HepG2 (cell line): ENCODE measurements at places on chromosomes 13 and 19.

DNA sequence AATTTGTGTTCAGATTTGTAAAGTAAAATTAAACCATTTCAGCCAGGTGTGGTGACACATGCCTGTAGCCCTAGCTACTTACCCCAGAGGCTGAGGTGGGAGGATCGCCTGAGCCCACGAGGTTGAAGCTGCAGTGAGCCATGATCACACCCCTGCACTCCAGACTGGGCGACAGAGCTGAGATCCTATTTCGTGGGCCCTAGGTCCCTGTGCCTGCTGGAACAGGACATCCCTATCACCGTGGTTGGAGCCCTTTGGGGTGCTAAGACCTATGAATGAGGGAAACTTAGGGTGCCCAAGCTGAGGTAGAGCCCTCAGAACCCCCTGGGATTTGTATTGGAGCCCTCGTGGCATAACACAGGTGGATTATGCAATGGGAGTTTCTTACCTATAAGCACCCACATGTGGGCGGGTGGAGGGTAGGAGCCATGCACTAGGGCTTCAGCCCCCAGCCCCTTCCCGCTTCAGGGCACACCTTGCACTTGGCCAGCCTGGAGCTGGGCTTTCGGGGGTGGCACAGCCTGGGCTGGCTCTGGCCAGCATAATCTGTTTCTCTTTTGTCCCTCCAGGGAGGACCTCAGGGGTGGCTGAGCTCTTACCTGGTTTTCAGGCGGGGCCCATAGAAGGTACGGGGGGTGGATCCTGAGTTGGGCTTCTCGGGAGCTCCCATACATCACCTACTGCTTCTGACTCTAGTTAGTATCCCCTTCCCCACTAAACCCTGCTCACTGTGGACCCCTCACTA lies 7.2 kb upstream of the USF2 start:
- DNase-seq = no peak

- no peak for DNase-seq
These were observed 650.8 kb upstream of the KLF12 start for GRCh38 chr13:74784959-74785358.

DNA sequence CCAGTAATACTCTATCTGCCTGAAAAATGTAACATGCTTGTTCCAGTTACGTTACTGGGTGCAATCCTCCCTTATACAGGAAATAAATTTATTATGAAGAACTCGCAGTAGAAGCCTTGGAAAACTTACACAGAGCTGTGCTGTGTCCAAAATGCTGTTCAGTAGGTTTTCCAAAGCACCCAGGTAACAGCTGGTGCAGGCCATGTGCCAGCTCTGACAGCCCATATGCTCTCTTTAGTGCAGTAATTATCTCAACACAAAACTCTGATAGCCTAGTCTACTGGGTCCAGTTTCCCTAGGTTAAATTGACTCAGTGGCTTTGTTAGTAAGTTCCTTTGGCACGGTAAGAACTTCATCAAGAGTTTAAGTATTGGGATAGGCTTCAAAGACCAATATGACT lies 120.7 kb upstream of the OBI1 start:
- no peak for DNase-seq

DNA sequence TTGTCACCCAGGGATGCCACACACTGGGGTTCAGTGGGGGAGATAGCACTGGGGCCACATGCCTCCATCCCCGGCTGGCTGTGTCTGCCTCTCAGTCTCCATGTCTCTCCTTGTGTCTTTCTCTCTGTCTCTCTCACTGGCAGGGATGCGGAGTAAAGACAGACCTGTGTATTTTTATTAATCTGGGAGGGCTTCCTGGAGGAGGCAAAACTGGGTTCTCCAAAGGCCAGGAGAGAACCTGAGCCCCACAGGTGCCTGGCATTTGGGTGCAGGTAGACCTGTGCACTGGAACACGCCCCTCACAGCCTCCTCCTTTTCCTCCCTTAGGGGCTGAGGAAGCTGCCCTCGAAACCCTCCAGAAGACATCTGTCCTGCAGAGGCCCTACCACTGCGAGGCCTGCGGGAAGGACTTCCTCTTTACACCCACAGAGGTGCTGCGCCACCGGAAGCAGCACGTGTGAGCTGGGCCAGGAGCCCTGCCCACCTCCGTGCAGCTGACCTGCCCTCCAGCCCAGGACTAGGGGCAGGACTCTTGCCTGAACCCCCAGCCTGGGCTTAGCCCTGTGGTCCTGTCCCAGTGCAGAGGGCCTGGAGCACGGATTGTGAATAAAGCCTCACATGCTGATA lies 32.7 kb downstream of the DHX34 start:
- DNase-seq = no peak

GRCh38 chr13:113044391-113045114 lies 61.0 kb upstream of the F7 start:
- DNase-seq = no peak

GRCh38 chr13:22235285-22235949 lies 564.5 kb downstream of the FGF9 start:
- DNase-seq = no peak

DNA sequence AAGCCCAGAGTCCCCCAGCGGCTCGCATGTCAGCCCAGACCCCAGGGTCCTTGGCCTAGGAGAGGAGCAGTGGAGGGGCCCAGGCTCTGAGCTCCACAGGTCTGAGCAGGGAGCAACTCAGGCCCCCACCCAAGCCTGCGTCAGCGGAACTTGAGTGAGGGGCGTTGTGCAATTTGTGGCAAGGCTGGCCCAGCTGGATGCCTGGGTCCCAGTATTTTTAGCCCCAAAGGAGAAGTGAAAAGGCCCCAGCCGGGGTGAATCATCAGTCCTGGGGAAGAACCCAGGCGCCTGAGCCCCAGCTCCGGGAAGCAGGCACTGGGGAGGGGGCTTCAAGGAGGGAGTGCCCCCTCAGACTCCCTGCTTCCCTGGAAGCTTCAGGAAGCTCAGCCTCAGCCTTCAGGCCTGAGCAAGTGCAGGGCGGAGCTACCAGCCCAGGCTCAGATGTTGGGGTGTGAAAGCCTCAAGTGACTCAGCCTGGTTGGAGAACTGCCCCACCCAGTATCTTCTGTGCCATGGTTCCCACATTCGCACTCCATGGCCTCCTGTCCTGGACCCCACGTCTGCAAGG lies 7.2 kb downstream of the MED29 start:
- peak; percentile 36 for DNase-seq

DNA sequence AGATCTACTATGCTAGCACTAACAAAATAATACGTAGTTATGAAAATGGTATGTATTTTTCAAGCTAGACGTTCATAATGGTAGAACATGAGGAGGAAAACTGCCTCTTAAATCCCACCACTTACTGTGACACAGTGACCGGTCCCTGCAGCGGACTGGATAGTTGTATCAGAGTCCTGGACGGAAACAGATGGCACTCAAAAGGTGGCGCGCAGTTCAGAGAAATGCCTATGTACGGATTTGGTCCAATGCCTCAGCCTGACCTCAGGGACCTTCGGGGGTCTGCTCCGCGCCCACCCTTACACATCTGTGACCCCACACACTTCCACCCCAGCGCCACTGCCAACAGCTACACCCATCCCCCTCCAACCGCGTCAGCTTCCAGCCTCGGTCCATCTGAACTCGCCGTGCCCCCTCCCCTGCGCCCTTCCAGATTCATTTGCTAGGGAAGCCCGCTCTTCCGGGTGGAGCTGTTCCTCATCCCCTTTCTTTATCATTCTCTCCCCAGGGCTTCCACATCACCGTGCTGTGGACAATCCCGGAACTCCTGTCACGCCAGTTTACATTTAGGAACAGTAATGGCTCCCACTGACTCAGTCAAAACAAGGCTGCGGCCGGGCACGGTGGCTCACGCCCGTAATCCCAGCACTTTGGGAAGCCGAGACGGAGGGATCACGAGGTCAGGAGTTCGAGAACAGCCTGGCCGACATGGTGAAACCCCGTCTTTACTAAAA lies 792 bp upstream of the LENG8 start:
- peak; percentile 51 for DNase-seq

DNA sequence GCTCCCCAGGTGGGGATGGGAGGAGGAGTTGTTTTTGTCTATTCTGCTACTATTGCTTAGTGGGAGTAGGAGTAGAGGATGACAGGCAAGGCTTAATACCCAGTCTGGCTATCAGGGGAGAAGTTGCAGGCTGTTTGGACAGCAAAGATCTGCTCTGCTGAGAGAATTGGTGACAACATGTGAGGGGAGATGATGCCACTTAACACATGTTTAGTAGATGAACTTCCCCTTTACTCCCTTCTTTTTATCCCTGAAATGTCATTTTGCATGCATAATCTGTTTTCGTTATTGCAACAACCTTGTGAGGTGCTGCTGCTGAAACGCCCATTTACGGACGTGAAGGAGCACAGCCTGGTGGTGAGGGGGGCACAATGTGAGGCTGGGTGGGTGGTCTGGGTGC lies 3.0 kb upstream of the CYP4F12 start:
- DNase-seq = no peak

DNA sequence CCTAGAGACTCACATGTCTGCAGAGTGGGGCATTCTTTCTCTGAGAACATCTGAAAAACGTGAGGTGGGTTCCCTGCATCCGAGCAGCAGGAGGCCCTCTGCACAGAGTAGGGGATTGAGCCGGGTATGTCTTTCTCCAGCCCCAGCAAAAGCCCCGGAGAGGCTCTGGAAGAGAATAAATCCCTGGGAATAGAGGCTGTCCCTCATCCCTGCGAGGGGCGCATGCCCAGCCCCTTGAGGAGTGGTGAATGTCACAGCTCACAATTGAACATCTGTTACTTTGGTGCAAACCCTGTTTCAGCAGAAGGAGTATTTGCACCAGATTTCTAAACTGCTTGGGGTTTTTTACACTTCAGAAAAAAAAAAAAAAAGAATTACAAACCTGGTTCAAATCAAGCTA lies 164.6 kb downstream of the FGF14 start:
- no peak for DNase-seq

DNA sequence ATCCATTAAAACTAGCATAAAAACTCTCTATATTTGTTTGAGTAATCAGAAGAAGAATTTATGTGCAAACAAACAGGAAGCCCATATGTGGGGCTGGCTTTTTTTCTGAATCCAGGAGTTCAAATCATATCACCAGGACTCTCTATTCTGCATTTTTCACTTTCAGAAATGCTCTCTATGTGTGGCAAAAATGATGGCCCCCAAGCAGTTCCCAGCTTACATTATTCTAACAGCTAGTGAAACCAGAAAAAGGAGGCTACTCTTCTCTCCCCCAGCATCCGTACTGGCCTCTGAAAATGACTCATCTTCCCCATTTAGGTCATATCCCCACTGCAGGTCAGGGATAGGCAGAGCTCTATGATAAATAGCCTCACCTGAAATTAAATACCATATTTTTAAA lies 20.4 kb downstream of the RBM26 start:
- DNase-seq = no peak

- DNase-seq = no peak
These were observed 806 bp downstream of the MAST1 start for GRCh38 chr19:12838886-12839756.

GRCh38 chr19:23283925-23284324 lies 33.7 kb upstream of the ZNF724 start:
- DNase-seq = peak; percentile 54

GRCh38 chr19:660793-661426 lies 2.1 kb downstream of the RNF126 start:
- DNase-seq = peak; percentile 95

DNA sequence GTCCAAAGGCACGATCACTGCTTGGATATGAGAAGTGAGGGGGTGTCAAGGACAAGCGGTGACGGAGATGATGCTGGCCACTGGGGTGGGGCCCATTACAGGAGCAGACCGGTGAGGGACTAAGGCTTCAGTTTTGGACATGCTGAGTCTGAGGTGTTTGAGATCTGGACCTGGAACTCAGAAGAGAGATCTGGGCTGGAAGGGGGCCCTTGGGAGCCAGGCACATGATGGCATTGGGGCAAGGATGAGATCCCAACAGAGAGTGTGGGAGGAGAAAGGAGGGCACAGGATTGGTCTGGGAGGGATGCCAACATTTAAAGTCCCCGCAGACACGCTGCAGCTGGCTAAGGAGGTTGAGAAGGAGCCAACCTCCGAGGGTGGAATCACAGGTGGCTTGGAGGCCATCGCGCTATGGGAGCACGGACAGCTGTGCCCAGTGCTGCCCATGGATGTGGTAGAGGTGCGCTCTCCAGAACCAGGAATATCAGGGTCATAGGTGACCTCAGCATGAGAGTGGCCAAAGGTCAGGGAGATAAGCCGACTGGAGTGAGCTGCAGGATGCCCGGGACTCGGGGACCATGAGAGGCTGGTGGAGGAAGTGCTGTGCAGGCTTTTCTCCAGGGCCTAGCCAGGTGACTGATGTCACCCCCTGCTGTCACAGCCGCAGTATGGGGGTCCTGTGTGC lies 21.8 kb downstream of the DHRS12 start:
- DNase-seq = peak; percentile 43

- DNase-seq = no peak
These were observed 698.2 kb upstream of the SGCG start for GRCh38 chr13:22482496-22483000.

DNA sequence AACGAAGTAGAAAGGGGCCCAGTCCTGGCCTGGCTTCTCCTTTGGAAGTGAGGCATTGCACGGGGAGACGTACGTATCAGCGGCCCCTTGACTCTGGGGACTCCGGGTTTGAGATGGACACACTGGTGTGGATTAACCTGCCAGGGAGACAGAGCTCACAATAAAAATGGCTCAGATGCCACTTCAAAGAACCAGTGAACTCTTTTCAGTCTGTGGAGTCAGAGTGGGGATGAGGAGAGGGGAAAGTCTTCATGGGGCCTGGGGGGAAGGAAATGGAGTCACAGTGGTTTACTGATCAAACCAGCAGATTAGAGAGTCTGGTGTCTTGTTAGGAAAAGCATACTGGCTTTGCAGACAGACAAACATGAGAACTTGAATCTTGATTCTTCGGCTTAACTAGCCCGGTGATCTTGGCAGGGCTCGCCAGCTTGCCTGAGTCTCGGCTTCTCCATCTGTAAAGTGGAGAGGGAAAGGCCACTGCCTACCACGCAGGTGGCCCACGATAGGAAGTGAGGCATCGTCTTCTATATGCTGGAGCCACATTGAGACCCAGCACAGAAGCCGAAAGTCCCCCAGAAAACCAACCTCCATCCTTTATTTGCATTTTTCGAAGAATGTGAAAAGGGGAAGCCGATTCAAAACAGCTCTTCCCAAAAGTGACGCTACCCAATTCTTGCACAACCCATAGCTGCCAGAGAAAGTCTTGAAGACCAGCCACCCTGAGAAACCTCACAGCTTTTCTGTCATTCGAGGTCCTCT lies at the start of gene FFAR1:
TSS of gene FFAR1 (plus strand) at position 732 of the 759 bp plus-strand sequence. CDS start 3,650 bp downstream, outside the sequence.
- no peak for DNase-seq

GRCh38 chr13:50829896-50830295 lies 13.6 kb downstream of the DLEU7 start:
- no peak for DNase-seq

DNA sequence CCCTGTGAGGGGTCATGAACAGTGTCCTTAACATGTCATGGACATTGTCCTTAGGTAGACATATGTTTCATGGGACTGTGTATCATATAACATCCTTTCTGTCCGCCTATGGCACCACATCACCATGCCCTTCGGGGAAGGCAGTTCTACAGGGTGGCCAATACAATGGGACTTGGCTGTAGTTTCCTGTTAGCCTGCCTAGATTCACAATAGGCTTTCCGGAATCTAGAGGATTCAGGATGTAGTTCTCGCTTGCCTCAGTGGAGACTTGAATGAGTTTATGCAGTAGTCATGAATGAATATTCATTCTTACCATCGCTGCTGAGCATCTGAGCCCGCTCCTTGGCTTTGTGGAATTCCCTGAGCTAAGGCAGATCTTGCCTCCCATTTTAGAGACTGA lies 100.5 kb downstream of the DNAJC15 start:
- DNase-seq = no peak
